ENCODE measurements at places on chromosomes 5 and 9.
A peak's percentile ranks its signal among the peaks of the same experiment; 100 is the strongest.

- DNase-seq: no peak
Observed at GRCh38 chr9:101209670-101210069, 175.1 kb downstream of the BAAT start.

GRCh38 chr5:91538179-91538578 is 155.1 kb upstream of the ARRDC3 start:
- DNase-seq: no peak

- DNase-seq: no peak
Observed at GRCh38 chr9:75739884-75740611, 150.4 kb upstream of the PCSK5 start.

GRCh38 chr5:179504191-179504590 is 46.2 kb upstream of the RUFY1 start:
- DNase-seq: no peak

DNA sequence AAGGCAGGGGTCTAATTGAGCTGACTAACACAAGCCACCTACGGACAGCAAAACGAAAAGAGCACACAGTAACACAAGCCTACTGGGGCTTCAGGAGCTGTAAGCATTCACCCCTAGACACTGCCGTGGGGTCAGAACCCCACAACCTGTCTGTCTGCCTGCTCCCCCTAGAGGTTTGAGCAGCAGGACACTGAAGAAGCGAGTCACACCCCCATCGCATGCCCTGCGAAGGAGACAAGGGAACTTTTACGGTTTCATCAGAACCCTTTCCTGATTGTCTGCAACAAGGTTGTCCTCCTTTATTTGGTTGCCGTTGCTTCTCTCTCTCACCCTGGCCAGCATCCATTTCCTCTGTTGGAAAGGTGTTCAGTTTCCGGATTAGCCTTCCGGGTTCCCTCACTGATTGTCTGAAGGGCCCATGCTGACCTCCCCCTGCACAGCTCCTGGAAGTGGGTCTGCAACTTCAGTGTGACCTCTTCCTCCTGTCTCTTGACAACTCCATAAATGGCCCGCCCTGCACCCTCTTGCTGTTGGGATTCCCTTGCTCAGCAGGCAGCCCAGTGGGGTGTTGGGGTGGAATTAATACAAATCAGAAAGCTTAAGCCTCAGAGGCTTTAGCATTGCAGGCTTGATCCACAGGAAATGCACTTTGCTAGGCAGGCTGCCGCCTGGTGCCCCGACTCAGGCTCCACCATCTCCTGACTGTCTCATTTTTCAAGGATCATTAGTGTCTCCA is 258.9 kb upstream of the TLE4 start:
- DNase-seq: no peak

DNA sequence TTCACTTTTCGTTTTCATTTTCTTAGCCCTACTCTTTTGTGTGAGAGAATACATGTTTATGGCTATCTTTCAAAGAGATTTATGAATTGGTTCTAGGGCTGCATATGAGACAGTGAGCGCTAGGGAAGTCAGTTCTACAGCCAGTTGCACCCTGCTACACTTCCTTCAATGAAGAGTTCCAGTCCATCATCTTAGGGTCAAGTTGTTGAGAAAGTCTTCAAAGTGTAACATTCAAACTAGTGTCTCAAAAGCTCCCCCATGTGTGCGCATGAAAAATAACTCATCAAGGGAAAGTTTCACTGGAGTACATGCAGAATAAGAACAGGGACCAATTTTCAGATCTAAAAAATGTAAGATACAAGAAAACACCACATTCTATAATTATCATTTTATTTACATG is 317.2 kb downstream of the DEPDC1B start:
- no peak for DNase-seq

DNA sequence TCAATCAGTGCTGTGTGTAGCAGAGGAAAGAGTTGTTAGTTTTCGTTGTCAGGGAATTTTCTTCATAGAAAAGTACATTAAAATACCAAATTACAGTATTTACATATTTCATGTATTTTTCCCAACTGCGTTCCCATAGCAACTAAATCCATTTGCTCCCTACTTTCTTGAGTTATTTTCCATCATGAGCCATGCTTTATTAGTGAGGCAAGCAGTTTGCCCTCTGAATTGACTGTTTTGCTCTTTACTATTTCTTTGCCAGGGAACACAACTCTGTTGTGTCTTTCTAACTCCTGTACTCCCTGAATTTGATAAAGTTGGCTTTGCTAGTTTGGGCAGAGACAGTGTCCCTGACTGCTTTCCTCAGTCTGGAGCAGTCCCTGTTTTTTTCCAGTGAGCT is 276.2 kb upstream of the SLC30A5 start:
- DNase-seq: no peak

- no peak for DNase-seq
Observed at GRCh38 chr9:124084087-124084486, 72.5 kb downstream of the LHX2 start.

GRCh38 chr5:144464306-144464705 is 293.6 kb downstream of the KCTD16 start:
- DNase-seq: no peak

GRCh38 chr5:178274781-178275537 is 42.4 kb upstream of the PHYKPL start:
- no peak for DNase-seq

GRCh38 chr9:21144603-21145002 is 3.0 kb upstream of the IFNW1 start:
- DNase-seq: no peak

DNA sequence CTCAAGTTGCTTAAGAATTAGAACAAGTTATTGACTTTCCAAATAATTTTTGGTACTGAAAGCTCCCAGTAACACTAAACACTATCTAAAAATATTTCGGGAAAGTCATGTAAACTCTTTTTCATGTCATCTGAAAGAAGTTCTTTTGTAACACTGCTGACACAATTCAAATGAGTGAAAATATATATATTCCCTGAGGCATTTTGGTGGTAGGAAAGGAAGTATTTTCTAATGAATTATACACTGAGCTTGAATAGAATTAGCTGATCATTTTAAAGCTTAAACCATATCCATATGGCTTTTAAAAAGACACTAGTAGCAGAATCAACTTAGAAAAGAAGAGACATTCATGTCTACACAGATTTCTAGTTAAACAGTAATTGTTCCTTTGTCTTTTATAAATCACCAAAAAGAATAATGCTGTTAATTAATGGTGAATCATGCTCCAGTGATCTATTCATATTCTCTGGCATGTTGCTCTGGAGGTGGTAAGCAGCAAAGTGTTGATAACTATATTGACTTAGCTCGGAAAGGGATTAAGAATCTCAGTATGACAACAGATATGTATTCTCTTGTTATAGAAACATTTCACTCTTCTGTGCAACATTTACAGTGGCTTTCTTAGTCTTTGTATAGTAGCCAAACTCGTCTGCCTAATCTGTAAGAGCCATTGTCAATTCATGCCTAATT is 27.4 kb upstream of the RFX3 start:
- DNase-seq: no peak

DNA sequence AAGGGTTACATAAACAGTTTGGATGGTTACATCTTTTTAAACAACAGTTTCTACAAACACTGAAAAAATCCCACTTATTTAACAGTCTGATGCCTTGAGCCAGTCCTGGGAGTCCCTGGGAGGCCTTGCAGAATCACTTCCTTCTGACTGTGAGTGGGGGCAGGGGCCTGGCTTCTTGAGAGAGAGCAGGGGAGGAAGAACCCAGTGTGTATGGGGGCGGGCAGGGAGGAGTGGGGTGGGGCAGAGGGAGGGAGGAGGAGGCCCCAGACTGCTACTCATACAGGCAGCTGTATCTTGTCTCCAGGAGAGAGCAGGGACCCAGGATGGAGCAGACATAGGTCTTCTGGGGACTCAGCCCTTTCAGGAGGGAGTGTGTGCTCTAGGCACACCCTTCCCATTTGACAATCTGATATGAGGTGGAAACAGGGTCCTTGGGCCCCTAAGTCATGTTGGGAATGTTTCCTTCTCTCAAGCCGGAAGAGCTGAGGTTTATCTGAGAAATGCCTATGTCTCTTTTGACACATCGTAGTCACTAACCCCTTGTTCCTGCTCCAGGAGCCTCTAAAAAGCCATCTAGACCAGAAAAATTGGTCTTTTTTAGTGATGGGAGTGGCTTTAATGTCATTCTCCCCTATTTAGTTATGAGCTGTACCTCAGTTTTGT is 52.8 kb downstream of the IRF1 start:
- DNase-seq: no peak

DNA sequence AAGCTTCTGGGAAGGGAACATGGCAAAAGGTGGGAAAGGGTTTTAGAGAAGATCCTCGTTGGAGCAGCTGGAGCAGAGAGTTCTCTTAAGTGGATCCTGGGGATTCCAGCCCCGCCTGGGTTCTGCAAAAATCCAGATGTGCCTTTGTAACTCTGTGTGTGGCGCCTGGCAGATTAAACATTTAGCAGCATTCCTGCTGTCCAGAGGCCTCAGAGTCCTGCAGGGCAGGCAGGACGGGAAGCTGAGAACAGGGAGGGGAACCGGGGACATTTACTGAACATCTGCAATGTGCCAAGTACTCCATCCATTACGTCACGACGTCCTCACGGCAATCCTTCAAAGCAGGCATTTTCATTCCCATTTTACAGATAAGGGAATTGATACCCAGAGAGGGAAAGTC is 6.0 kb downstream of the EIF4E1B start:
- no peak for DNase-seq

DNA sequence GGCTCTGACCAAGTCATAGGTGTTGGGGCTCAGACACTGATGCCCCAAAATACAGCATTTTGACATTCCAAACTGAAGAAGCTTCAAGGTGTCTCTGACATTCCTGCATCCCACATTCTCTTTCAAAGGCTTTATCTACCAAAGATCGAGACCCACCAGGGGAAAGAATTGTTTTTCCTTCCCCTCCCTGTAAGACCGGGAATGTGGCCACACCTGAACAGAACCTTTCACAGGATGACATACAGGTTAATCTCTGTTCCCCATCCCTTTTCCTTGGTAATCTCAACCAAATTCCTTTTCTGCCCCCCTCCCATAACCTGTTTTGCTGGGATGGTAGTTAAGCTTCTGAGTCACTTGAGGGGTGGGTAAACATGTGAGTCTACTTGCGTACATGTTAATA is 72.3 kb downstream of the IQGAP2 start:
- no peak for DNase-seq

DNA sequence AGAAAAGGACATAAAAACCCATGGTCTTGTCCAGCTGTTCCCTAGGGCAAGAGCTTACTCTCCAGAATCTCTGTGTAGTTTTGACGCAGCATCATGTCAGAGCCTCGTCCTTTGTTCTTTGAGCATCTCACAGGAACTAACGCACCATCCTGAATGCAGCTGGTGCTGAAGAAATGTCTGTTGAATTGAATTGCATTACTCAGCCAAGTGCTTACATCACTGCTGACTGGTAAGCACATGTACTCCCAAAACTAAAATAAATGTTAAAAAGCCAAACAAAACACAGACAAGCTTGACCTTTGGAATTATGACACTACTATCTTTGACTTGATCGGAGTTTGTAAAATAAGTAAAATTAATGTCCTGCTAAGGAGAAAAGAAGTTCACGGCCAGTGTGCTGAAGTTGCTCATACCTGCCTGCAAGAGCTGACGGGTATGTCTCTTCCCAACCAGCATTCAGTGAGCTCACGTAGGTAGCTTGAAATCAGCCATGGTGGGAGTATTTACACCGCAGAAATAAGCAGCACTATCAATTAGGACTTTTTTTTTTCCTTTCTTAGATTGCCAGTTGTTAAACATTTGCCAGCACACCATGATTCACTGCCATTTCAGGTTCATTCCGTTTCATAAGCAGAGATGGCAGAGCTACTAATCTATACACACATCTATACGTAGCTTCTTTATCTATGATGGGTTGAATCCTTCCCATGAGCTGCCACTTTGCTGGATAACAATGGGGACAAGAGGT is 310.6 kb upstream of the MSX2 start:
- DNase-seq: no peak

GRCh38 chr9:134916161-134916665 is 1.5 kb downstream of the FCN1 start:
- DNase-seq: no peak

- no peak for DNase-seq
Observed at GRCh38 chr5:168251259-168251658, 40.2 kb upstream of the WWC1 start.

GRCh38 chr9:96566498-96567202 is 53.0 kb downstream of the CDC14B start:
- DNase-seq: peak; percentile 34

GRCh38 chr9:60545878-60546385 is 368.3 kb upstream of the SPATA31A5 start:
- DNase-seq: no peak

GRCh38 chr5:9386945-9387344 is 158.9 kb downstream of the SEMA5A start:
- no peak for DNase-seq

- no peak for DNase-seq
Observed at GRCh38 chr9:69178583-69179011, 4.5 kb downstream of the TJP2 start.

DNA sequence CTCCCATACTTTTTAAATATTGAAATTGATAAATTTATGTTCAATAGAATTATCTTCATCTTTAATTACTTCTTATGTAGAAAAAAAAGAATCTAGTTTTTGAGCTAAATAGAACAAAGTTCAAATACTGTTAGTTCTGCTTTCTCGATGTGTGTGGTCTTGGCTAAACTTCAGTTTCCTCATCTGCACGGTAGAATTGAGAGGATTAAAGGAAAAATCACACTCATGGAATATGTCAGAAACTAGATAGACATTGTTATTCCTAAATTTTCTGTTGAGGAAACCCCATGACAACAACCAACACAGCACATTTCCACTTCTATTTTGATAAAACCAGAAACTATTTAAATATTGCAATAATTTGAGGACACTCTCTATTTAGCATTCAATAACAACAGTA is 100.3 kb downstream of the MUSK start:
- DNase-seq: no peak

- DNase-seq: no peak
Observed at GRCh38 chr5:68450245-68450852, 234.8 kb downstream of the PIK3R1 start.

DNA sequence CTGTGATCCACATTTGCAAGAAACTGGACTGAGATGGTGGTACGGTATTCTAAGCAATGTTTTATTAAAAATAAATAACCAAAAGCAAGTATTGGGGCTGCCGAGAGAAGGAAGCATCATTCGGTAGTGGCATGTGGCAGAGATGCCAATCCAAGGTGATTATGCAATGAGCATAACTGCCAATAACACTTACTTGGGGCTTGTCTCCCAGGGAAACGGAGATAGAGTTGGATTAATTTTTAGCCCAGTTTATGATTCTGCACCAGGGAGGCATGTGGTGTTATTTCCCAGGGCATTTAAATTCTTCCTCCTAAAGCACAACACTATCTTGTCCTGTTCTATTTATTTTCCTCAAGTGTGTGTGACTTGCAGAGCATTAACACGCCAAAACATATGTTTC is 17.9 kb downstream of the SLC24A2 start:
- DNase-seq: no peak

GRCh38 chr5:176817841-176818377 is 7.5 kb downstream of the UNC5A start:
- no peak for DNase-seq

DNA sequence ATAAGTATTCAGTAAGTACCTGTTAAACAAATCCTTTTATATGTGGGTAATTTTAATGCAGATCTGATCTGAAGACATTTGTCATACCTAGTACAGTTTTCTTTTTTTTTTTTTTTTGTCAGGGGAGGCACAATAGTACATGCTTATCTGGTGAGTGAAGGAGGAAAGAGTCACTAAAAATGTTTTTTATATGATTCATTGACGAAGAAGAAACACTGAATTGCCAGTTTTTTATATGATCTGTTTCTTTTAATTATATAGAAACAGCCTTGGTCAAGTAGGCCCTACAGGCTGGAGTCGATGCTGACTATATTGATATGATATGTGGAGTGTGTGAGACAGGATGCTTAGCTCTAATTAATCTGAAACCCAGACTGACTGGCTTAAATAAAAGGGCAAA is 315.2 kb downstream of the PSAT1 start:
- DNase-seq: no peak

GRCh38 chr9:15635752-15636151 is 82.9 kb downstream of the CCDC171 start:
- no peak for DNase-seq
